ENCODE measurements at places on chromosomes 6 and 20.

GRCh38 chr6:124947971-124948451, 14.2 kb upstream of the RNF217 start:
- DNase-seq, result no peak

DNA sequence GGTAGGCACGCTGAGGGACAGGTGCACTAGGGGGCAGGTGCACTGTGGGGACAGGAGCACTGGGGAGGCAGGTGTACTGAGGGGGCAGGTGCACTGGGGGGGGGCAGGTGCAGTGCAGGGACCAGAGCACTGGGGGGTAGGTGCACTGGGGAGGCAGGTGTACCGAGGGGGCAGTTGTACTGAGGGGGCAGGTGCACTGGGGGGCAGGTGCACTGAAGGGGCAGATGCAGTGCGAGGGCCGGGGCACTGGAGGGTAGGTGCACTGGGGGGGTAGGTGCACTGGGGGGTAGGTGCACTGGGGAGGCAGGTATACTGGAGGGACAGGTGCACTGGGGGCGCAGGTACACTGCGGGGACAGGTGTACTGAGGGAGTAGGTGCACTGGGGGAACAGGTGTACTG, 39.5 kb downstream of the DAAM2 start:
- DNase-seq, result no peak

DNA sequence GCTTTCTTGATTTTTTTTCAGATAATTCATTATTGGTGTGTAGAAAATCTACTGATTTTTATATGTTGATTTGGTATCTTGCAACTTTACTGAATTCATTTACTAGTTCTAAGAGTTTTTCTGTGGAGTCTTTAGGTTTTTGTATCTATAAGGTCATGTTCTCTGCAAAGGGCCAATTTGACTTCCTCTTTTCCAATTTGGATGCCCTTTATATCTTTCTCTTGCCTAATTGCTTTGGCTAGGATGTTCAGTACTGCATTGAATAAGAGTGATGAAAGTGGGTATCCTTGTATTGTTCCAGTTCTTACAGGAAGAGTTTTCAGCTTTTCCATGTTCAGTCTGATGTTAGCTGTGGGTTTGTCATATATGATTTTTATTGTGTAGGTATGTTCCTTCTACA, 14.4 kb upstream of the NKX2-4 start:
- no peak for DNase-seq

DNA sequence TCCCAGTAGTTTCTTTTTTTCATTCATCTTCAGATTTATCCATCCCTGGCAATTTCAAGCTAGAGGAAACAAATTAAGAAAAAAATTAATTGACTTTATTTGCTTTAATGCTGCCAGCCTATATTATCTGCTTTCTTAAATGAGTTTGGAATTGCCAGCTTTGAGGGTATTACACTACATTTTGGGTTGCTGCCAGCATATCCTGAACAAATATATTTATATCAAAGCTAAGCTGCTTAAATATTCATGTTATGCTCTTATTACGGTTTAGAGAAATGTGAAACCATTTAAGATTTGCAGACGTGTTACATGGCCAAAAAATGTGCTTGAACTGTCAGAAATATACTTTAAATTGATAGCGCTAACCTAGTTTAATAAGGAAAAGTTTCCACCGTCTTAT, 59.7 kb downstream of the GRIK2 start:
- no peak for DNase-seq

DNA sequence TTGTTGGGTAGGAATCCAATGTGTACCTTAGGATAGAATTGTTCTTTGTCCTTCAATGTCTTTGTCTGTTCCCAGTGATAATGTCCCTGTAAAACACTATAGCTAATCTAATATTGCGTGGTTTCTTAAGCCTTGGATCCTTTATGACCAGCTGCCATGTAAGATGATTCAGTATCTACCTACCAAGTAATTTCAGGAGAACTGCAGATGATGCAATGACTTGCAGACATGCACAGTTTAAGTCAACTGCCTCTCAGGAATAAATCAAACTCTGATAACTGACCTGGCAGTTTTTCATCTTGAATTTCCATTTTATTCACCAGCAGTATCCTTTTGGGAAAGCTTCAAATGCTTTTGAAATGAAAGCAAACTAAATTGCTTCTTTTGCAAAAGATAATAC, 157.8 kb downstream of the TPBG start:
- DNase-seq, result peak; percentile 8

DNA sequence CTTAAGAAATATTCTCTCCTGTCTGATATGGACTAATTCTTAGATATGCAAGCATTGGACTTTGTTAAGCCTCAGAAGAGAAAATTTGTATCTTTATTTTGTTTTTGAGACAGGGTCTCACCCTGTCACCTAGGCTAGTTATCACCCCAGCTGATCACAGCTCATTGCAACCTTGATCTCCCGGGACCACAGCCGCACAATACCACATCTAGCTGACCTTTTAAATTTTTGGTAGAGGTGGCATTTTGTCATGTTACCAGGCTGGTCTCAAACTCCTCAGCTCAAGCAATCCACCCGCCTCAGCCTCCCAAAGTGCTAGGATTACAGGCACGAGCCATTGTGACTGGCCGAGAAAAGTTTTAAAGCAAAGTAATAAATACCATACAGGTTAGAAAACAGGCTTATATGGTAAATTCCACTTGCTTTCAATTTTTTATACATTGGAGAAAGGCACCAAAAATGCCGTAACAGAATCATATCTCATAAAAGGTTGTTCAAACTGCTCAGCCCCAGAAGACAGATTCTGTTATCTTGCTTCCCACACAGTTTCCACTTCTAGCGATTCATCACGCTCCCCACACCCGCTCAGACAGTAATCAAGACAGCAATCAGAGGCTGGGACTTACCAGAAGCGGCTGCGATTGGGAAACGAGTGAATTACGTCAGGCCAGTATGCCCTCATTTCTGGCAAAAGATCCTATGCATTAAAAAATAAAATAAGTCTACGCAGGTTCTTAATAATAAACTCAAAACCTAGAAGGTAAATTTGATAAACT, 13.8 kb downstream of the RNASET2 start:
- no peak for DNase-seq

GRCh38 chr6:501891-502601, 110.5 kb downstream of the IRF4 start:
- DNase-seq, result no peak

- DNase-seq, result no peak
These were observed 5.3 kb downstream of the NAA20 start for GRCh38 chr20:20022498-20022897.

GRCh38 chr6:69138148-69138547, 503.1 kb downstream of the ADGRB3 start:
- no peak for DNase-seq

DNA sequence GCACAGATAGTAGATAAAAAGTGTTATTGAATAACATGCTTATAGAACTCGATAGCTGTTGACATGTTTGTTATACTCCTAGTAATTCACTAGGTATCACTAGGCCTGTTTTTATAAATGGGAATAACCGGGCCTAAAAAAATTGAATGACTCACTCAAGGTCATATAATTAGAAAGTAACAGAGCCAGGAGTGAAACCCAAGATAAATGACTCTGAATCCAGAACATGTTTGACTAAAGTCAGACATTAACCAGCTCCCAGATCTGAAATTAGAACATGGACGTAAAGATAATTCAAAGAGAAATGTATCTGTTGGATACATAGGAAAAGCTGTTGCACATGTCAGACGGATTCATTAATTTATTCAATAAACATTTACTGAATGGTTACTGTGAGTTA, 26.9 kb downstream of the RGS17 start:
- no peak for DNase-seq

- DNase-seq, result no peak
These were observed 4.8 kb upstream of the ZMYND8 start for GRCh38 chr20:47361057-47361915.

DNA sequence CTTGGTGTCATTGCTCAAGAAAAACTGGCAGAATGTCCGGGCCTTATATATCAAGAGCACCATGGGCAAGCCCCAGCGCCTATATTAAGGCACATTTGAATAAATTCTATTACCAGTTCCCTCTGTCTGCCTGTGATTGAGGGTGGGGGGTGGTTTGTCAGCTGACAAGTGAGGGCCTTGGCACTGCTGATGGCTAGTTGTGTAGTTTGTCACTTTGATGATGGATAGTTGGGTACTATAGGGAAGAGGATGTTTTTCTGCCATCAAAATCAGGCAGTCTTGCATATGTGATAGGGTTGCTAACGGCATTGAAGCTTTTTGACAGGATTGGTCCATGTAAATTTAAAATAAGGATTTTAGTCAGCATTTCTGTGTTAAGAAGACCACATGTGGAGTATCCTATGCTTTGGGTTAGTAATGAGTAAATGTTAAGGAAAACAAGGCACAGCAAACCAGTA, 2.5 kb downstream of the RPL10A start:
- no peak for DNase-seq

- no peak for DNase-seq
These were observed 182.4 kb downstream of the TSHZ2 start for GRCh38 chr20:53154540-53154939.

- peak; percentile 11 for DNase-seq
These were observed 385.5 kb downstream of the TENT5A start for GRCh38 chr6:81366972-81367371.

GRCh38 chr6:100184473-100184872, 190.4 kb upstream of the MCHR2 start:
- DNase-seq, result no peak

GRCh38 chr6:159759645-159760044, 2.2 kb upstream of the ACAT2 start:
- no peak for DNase-seq

- no peak for DNase-seq
These were observed 3.4 kb upstream of the TBC1D7 start for GRCh38 chr6:13331516-13332348.

DNA sequence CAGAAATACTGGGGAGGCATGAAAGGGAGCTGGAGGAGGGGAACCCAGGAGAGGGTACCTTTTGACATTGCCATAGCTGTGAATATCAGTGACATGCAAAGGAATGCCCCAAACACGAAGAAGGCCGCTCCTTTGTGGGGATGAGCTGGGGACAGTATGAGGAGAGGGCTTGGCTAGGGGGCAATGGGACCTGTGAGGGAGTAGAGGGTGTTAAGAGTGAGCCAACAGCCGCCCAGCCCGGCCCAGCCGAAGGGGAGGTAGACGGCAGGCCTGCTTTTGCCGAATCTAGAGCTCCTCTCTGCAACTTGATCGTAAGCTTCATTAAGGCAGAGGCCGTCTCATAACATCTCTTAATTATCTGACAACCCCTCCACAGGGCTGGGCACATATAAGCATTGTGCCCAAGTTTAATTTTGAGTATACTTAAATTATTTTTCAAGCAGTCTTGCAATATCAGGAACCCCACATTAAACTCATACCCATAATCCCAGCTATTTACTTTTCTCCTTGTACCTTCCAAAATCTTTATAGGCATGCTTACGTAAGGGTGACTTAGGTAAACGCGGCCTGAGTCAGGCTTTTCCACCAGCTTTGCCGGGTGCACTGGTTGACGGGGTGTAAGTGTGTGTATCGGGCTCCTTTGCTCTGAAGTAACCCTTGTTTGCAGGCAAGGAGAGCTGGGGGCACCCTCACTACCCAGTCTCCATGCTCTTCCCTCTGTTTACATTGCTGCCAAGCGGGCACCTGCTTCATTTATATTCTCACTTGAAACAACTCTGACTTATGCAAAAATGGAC, 24.9 kb upstream of the VEGFA start:
- no peak for DNase-seq

DNA sequence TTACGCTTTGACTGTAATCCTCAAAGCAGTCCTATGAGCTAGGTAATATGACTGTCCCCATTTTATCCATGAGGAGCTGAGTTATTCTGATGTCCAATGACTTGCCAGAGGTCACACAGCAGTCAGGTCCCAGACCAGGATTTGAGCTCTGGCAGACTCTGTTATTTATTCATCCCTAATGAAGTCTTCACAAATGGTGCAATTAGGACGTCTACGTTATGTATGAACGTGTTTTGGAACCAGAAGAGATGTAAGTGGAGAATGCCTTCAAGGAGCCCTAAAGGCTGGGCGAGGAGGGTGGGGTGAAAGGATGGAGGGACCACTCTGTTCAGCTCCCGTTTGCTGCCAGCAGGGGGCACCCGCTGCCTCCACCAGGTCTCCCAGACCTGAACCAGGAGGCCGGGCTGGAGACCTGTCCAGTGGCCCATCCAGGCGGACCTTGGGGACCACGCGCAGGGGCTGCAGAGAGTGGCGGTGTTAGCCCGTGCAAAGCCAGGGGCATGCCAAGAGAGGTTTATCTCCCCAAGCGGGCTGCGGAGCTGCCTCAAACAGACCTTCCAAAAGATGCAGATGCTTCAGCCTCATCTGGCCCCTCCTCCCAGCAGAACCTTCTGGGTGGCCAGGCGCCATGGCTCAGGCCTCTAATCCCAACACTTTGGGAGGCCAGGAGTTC, 15.2 kb upstream of the ZNF335 start:
- no peak for DNase-seq

DNA sequence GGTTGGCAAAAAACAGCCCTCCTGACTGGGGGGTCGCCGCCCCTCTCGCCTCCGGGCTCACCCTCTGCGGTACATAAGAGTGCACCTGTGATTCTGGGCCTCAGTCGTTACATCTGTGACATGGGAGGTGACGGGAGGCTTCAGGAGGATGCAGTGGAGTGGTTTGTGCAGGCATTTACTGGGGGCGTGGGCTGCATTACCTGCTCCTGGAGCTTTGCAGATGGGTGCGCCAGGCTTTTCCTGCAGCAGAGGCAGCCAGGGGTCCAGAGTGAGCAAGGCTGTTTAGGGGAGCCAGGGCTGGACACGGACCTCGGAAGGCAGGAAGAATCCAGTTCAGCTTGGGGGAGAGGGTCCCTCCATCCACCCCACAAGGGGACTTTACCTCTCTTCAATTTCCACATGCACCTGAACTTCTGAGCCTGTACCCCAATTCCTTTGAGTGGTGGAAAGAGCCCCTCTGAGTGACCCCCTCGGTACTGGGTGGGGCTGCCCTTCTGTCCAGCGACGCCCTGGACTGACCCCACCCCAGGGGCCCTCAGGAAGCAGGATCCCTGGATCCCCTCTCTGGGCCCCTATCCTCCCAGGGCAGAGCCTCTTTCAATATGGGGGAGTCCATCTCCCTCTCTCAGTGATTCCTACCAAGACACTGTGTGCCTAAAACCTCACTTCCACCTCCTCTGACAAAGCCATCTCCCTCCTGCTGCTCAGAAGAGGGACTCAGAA, 134.0 kb downstream of the TAF4 start:
- no peak for DNase-seq

DNA sequence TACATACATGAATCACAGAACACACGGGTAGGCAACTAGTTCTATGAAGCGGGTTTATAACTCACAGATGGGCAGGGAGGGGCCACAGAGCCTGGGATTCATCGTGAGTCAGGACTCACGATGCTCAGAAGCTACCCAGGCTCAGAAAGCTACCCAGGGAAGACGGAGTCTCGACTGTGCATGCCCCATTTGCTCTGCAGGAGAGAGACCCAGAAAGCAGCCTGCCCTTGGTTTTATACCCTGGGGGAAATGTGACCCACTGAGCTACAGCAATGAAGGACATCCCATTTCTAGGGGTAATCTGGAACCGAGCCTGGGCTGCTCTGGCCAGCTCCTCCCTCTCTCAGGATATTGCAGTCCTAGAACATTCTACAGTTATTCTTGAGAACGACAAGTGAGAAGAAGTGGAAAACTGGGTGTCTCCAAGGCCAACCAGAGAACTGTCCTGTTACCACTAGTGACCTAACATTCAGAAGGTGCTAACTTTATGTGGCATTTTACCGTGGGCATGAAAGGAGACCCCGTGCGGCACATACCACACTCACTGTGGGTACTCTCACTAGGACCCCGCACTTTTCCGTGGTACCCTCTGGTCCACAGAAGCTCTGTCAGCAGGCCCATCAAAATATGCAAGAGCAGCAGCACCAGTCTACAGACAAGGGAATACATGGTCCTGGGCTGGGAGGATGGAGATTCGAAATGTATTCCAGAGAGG, 201.9 kb upstream of the PMEPA1 start:
- no peak for DNase-seq
